ENCODE measurements at places on chromosomes 12 and 14.

DNA sequence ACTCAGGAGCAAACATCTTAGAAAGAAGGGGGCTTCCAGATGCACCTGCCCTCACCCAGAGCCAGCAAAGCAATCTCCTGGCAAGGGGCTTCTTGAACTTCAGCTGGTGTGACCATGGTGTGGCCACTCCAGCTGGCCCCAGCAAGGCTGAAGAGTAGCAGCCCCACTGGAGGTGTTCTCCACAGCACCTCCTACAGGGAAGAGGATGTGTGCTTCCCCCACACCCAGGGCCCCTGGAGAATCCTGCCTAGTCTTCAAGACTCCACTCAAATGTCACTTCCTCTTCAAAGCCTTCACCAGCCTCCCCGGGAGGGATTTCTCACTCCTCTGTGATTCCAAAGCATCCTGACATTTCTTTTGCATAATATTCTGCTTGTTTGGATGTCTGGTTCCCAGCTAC, 8.5 kb downstream of the RAB15 start:
- no peak for DNase-seq

DNA sequence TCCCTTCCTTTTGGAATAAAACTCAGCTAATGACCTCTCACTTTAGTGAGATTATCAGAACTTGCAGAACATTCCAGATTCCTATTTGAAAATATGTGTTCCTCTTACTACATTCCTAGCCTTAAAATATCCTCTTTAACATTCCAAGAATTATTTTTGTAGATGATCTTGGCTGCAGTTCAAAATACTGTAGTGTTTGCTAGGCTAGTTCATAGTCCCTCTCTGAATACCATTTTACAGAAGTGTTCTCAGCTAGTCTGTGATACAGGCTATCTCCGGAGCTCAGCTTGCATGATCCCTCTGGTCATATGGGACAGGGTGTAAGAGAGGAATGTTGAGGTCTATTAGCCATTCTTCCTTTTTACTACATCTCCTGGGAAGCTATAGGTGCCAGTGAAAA, 17.6 kb upstream of the GPR33 start:
- no peak for DNase-seq

- DNase-seq = no peak
Observed at GRCh38 chr12:128383357-128383937, 116.5 kb downstream of the TMEM132C start.

- DNase-seq = no peak
Observed at GRCh38 chr12:1767407-1768090, 52.8 kb upstream of the LRTM2 start.
